ENCODE measurements at places on chromosomes 5 and 9.

GRCh38 chr9:109246533-109246932 lies 74.3 kb downstream of the EPB41L4B start:
- DNase-seq: no peak

- no peak for DNase-seq
Observed at GRCh38 chr9:16996901-16997491, 126.5 kb upstream of the BNC2 start.

DNA sequence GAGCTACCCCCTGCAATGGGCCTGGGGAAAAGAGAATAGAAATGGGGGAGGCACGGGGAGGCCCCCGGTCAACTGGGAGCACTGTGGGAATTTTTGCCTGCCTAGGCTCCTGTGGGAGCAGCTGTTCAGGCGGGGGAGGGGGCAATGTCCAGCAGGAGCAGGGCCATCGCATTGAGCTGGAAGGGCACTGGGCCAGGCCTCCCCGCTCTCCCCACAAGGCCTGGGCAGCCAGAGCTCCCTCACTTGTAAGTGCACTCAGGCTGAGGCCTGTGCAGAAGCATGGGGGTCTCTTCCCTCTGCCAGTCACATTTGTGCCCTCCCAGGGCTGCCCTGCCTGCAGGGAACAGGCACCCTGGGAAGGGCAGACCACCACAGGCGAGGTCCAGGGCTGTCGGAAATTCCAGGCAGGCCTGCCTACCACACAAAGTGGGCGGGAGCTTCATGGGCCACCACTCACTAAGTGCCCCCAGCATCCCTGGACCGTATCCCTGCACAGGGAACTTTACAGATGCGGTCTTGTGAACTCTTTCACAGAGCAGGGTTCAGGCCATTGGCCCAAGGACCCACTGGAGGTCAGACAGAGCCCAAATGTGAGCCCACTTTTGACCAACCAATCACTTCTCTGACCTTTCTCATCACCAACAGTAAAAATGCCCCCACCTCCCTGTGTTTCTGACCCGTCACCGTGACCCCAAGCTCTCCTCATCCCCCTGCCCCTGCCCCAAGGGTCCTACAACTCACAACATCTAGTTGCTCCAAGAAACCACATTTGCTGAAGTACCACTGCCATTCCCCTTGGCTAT lies 1.0 kb upstream of the CFAP157 start:
- DNase-seq: no peak

GRCh38 chr9:117551171-117551570 lies 136.3 kb upstream of the ASTN2 start:
- no peak for DNase-seq

DNA sequence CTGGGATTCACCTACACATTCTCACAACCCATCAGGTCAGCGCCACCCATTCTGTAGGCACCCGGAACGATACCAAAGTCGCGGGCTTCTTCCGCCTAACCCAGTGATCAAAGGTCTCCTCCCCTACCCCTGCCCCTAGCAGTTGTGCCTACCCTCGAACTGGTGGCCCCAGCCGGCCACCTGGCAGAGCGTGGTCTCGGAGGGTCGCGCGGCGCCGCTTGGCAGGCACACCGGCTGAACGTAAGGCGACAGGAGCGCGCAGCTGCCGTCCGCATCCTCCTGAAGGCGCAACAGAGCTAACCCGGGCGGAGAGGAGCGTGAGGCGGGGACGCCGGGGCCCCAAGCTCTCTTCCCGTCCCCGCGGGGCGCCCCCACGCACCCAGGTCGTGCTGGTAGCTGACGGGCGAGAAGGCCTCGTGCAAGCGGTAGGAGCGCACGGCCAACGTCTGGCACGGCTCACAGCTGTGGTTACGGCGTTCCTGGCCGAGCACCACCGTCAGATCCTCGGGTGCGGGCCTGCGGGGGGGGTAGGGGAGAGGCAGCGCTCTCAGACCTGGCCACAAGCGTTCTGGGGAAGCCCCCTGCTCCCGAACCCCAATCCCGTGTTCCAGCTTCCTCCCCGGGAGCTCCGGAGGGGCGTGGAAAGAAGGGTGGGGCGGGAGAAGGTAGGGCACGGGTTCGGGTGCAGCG lies 2.8 kb upstream of the PFN3 start:
- no peak for DNase-seq

DNA sequence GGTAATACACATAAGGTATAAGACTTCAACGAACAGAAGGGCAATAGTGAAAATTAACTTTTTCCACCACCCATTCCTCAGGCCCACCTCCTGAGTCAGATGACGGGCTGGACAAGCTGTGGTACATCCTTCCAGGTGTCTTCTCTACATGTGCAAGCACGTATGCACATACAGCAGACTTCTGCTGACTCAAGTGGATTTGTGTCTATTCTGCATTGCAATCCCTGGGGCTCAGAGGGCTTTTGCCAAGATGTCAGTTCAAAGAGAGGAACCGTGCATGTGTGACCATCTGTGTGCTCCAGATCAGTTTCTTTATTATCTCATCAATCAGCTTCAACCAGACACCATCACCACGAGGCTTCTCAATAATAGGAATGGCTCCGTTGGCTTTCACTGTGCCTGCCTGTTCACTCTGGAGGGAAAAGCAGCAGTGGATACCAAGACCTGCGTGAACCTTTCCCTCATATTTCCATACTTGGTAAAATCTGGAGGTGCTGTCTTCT lies 288.4 kb downstream of the MTRR start:
- DNase-seq: no peak

- no peak for DNase-seq
Observed at GRCh38 chr5:175567954-175568353, 89.6 kb downstream of the SFXN1 start.

- DNase-seq: no peak
Observed at GRCh38 chr5:80871541-80871961, 88.6 kb upstream of the RASGRF2 start.

DNA sequence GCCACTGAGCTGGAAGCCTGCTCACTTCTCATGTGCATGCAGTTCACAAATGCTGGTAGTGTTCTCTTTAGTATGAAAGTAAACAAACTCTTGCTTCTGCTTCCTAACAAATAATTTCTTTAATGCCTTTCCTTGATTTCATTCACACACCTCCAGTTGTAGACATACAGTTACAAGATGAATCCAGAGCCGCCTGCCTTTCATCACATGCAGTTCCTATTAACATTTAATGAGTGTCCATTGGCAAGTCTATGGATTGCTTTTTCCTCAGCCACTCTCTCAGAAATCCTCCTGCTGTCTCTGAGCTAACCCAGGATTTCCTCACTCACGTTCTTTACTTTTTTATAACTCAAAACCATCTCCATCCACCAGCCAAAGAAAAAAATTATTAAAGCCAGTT lies 408.6 kb downstream of the BNC2 start:
- no peak for DNase-seq

DNA sequence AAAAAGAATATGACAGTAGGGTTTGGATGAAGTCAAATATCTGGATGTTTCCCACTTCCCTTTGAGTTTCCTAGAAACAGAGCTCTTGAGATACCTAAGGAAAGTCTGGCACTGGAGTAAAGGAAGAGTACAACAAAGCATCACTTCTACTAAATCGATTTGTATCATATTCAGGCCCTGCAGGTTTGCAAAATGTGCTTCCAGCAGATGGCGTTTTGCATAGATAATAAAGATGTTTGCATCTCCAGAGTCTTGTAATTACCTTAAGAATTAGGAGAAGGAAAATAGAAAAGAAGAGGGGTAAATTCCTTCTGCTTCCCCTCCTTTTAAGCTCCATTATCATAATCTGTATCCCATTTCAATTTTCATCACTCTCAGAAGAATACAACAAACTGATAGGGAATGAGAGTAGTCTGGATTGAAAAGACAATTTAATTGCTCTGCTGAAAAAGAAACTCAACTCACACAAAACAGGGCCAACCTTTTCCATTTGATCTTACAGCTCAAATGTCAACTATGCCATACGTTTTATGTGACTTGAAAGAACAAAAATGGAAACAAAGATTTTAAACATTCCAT lies 380.4 kb downstream of the PTPRD start:
- DNase-seq: no peak

- DNase-seq: no peak
Observed at GRCh38 chr9:108551030-108551841, 304.6 kb downstream of the ACTL7B start.

DNA sequence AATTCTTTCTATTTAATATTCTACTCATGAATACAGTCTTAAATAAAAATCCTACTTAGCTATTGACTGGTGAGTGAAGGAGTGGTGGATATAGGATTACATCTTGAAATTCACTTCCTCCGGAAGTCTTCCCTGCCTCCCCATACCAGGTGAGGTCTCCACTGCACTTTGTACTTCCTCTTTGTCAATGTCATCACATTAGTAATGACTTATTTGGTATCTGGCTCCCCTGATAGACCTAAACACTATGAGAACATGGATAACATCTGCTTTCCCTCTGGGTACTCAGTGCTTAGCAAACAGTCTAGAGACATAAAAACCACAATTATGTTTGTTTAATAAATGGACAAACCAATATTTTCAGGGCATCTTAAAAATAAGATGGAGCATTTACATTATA lies 532.1 kb downstream of the PDE4D start:
- DNase-seq: no peak

- peak; percentile 33 for DNase-seq
Observed at GRCh38 chr9:2622461-2623287, 1.1 kb downstream of the VLDLR start.

DNA sequence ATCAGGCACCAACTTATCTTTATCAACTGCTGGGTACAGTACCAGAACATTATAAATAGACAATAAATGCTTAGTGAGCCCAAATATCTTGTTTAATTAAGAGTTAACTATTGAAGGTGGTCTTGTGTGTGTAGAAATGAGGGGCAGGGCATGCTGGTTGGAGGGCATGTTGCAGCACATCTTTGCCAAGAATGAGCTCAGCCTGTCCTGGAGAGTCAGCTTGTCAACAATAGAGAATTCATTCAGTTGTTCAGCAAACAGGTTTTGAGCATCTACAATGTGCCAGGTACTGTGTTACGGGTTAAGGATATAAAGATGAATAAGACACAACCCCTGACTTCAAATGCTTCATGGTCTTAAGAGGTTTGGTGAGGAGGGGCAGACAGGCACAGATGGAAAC lies 19.2 kb upstream of the F2RL1 start:
- no peak for DNase-seq

DNA sequence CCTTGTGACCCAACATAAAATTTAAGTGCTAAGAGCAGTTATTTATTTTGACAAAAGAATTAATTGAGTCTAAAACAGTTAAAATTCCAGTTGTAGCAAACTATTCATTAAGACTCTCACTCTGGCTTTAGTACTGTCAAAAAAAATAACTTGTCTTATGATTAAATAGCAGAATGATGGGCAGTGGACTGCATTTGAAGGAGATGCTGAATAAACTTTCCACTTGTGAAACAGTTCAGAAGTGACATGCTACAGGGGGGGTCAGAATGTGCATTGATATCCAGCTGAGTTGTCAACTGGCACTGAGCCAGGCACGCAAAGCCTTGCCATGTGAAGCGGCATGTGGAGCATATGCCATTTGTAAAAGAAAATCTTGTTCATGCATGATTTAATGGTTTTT lies 76.0 kb downstream of the FCHO2 start:
- DNase-seq: peak; percentile 42

DNA sequence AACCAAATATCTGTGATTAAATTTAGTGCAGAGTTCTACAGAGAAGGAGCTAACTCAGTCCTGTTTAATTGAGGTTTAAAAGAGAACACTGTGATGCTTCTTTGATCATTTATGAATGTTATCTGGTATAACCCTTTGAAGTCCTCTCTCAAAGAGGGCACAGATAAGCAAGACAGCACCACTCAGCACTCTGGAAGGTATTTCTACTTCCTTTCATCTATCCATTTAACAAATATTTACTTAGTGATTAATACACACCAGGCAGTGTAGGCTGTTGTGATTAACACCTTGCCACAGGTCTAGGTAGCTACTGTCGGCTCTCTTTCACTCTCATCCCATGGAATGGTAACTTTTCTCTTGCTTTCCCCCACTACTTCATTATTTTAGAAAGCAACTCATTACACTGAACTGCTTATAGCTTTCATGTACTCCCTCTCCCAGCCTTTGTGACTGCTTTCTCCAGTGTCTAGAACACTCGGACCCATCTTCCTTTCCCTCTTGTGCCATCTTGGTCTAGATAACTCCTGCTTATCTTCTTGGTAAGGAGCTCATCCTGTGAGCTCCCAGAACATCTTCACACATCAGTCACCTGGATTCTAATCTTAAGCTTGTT lies 54.7 kb downstream of the GLDC start:
- DNase-seq: no peak

DNA sequence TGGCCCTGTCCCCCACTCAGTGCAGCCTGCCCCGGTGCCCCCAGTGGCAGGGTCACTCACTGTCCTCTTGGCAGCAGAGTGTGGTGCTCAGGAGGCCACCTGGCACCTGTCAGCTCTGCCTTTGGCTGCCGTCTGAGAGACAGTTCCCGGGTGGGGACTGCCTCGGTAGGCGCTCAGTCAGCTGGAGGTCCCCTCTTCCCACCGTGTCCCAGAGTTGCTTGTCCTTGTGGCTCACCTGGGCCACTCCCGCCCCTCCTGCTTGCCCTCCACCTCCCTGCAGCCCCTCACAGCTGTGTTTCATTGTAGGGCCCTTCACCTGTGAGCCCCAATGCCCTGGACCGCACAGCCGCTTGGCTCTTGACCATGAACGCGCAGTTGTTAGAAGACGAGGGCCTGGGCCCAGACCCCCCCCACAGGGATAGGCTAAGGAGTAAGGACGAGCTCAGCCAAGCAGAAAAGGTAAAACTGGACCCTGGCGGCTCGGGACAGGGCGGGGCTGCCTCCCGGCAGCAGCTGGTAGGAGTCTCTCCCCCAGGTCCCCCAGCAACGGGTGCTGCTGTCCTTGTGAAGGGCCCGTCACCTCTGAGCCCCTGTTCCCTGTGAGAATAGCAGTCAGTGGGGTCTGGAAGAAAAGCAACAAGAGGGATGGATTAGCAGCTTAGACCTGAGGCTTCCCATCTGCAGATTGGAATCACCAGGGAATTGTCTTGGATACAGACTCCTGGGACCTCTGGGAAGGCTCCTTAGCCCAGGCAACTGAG lies 122.7 kb downstream of the DAB2IP start:
- DNase-seq: no peak

- no peak for DNase-seq
Observed at GRCh38 chr5:132372127-132372526, 2.6 kb downstream of the SLC22A5 start.

GRCh38 chr5:158436271-158437065 lies 577.5 kb upstream of the CLINT1 start:
- no peak for DNase-seq

GRCh38 chr5:131264451-131265099 lies 722 bp downstream of the CDC42SE2 start:
- DNase-seq: peak; percentile 9

GRCh38 chr5:17182981-17183380 lies 34.5 kb upstream of the BASP1 start:
- no peak for DNase-seq

- no peak for DNase-seq
Observed at GRCh38 chr5:134418958-134419357, 7.3 kb upstream of the CDKN2AIPNL start.

DNA sequence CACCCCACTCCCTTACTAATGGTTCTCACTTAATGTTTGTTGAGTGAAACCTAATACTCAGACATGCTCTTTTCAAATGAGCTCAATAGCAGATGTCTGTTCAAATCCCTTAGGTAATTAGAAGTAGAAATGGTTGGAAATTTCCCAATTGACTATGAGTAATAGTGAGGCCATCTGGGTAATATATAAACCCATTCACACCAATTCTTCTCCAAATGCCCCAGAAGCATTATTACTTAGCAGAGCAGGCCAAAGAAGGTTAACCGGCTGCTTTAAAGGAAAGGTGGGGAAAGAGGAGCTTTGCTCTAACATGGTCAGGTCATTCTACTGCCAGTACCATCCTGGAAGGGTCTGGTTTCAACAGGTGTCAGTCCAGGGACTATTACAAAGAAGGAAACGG lies 119.5 kb upstream of the MTAP start:
- no peak for DNase-seq

Measured in NCI-H1105 (cell line).